ENCODE measurements at places on chromosomes 12 and 14.

GRCh38 chr14:104458845-104459244 lies 120.7 kb upstream of the C14orf180 start:
- no peak for DNase-seq

GRCh38 chr12:127680516-127680915 lies 586.5 kb upstream of the TMEM132C start:
- DNase-seq = no peak

GRCh38 chr14:104103446-104104075 lies 18.1 kb downstream of the ASPG start:
- no peak for DNase-seq

GRCh38 chr14:47744155-47744554 lies 68.8 kb upstream of the MDGA2 start:
- no peak for DNase-seq

DNA sequence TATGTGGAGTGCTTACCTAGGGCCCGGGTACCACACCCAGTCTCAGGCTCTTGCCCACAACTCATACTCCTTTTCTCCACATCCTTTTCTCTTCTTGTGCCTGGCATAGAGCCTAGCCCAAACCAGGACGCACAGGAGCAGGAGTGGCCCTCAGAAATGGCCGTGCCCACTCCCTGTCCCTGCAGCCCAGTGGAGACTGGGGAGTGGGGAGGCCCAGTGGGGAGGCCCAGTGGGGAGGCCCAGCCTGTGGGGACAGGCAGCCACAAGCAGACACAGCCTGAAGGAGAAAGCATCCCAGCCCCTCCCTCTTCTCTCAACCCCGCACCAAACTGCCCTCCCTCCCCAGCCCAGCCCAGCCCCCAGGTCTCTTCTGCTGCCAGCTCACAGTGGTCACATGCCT lies 196.8 kb downstream of the KIF26A start:
- no peak for DNase-seq

DNA sequence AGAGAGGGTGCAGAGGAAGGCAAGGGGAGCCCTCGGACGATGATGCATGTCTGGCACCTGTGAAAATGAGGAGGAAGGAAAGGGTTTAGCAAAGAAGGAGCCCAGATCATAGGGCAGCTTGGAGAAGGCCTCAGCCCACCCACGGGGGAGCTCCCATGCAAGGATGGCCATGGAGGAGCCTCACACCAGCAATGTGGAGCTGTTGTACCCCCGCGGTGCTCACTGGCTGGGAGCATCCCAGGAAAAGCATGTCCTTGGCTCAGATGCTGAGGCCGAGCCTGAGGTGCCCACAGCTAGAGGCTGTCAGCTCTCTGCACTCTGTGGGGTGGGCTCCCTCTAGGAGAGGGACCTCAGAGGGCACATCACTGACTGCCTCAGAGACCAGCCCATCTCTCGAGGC lies 622.6 kb downstream of the AACS start:
- no peak for DNase-seq

- no peak for DNase-seq
Measured at GRCh38 chr14:84084056-84084630, 1445.8 kb upstream of the FLRT2 start.

- no peak for DNase-seq
Measured at GRCh38 chr12:131380220-131380964, 330.5 kb upstream of the SFSWAP start.

GRCh38 chr14:83799233-83799632 lies 1730.7 kb upstream of the FLRT2 start:
- no peak for DNase-seq

- DNase-seq = no peak
Measured at GRCh38 chr14:100524933-100525243, 62.3 kb downstream of the BEGAIN start.

DNA sequence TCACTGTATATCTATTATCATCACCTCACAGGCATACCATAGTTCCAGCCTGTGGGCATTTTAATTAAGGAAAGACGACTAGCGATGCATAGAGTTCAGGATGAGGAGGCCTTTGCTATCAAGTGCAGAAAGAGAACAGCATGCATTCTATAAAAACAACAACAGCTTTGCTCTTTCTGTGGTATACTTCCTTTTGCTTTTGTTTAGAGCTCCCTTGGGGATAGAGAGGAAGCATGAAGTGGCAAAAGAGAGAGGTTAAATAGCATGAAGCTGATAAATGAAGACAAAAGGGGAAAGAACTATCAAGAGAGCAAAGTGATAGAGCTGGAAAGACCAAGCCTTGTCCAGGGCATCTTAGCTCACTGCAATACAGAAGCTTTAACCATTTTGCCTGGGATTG lies 23.5 kb downstream of the IFNG-AS1 start:
- DNase-seq = no peak
